ENCODE measurements at places on chromosomes 2 and 18.

- DNase-seq: no peak
Observed at GRCh38 chr2:112836695-112837117, at the start of gene IL1B. IL1B (minus strand) TSS chr2:112836779; CDS start chr2:112836229, 550 bp downstream.

GRCh38 chr2:74304332-74305148 is 38.7 kb downstream of the SLC4A5 start:
- no peak for DNase-seq

GRCh38 chr2:108363024-108363907 is 14.5 kb upstream of the SULT1C4 start:
- DNase-seq: no peak

GRCh38 chr2:204453730-204454167 is 91.5 kb upstream of the PARD3B start:
- DNase-seq: no peak

DNA sequence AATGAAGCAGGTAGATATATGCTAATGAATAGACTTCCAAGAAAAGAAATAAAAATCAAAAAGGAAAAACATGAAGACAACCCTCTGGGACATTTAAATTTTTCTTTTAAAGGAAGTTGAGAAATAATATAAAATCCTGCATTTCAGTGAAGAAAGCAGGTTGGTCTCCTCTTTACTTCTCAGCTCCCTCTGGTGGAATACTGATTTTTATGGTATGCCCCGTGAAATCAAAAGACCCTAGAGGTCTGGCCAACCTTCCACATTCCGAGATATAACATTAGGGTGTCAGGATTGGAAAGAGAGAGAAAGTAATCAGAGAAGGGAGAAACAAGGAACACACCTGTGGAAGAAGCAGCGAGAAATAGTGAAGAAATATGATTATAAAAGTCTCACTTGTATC is 72.7 kb downstream of the DNER start:
- no peak for DNase-seq

GRCh38 chr2:55875434-55876135 is 48.0 kb downstream of the EFEMP1 start:
- DNase-seq: no peak

DNA sequence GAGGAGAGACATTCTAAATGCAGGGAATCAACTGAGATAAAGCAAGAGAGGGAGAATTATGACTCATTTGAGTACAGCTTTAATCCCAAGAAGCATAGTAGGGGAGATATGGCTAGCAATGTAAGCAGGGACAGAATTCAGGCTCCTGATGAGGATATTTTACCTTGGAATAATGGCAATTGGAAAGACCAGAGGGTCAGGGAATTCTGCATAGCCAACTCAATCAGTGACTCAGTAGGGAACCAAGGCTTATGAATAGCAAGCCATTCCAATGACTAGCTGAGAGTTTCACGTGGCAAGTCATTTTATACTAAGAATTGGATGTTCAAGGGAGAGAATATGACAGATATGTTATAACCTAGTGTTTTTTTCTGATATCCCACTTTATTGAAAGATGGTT is 563.8 kb upstream of the NETO1 start:
- no peak for DNase-seq

GRCh38 chr2:133504566-133505505 is 63.4 kb downstream of the NCKAP5 start:
- no peak for DNase-seq

DNA sequence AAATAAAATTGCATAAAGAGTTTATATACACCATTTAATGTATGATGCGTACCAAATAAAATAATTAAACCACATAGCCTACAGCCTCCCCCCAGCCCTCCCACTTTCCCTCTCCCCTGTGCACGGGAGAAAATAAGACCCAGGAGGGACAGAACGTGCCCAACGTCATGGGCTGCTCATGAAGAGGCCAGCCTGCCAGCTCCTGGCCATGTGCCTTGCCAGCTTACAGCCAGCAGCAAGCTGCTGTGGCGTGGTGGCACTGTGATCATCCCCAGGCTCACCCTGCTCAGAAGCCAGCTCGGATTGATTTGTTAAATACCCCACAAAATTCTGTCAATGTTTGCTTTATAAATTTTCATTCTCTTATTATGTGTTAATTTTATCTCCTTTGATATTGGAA is 7.6 kb downstream of the GPR148 start:
- no peak for DNase-seq

DNA sequence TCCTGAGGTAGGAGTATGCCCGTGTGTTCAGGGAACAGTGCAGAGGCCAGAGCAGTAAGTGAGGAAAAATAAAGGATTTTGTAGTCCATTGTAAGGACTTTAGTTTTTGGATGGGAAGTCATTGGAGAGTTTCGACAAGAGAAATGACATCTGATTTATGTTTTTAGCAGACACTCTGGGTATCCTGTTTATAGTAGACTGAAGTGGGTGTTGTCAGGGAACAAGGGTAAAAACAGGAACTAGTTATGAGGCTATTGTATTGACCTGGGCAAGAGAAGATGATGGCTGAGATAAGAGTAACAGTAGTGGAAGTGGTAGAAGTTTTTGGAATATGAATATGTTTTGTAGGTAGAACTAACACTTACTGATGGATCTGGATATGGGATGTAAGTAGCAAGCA is 59.8 kb downstream of the GTF2A1L start:
- DNase-seq: no peak

- no peak for DNase-seq
Observed at GRCh38 chr2:10085668-10086059, 5.5 kb upstream of the CYS1 start.

DNA sequence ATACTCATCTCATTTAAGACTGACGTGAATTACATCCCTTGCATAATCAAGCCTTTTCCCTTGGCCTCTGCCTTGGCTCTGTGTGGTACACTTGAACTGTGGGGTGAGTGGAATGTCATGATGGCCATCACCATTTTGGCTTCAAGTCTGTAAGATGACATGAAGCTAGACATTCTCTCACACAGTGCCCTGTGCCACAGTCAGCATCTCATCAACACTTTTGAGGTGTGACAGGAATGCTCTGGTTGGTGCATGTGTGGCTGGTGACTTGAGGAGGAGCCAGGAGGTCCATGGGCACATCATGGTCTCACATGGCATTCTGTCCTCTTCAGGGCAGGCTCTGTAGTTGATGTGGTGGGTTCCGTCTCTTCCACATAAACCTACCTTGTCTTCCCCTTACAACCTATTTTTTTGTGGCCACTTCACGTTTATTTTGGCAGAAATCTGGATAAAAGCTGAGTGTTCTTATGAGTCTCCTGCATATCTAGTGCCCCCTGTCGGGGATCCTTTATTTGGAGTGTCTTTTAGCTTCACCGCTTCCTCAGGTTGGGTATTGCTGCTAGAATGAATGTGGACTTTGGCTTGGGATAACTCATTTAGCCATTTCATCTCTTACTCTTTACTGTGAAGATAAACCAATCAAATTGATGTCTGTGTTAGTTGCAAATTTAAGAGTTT is 28.1 kb downstream of the MAP4K4 start:
- no peak for DNase-seq

DNA sequence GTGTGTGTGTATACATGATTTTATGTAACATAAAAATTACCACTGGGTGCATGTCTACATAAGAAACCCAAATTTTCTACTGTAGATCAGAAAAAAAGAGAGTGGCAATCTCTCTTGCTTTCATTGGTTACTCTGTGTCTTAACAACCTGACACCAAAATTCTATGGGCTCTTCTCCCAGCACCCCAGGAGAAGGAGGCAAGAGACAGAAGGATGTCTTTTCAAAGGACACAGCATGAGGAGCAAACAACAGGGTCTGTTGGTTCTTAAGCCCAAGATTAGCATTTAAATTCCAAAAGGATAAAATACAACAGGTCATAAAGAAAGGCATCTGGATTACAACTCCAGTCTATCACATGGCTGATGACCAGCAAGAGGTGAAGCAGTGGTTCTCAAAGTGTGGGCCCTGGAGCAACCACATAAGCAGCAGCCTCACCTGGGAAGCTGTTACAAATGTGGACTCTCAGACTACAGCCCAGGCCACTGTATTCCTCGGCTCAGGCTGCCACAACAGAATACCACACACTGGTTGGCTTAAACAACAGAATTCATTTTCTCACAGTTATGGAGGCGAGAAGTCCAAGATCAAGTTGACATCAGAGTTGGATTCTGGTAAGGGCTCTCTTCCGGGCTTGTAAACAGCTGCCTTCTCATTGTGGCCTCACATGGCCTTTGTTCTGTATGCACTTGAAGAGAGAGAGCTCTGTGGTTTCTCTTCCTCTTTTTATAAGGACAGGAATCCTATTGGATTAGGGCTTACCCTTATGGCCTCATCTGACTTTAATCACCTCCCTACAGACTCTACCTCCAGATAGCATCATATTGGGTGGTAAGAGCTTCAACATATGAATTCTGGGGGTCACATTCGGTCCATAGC is 79.8 kb upstream of the RNF152 start:
- DNase-seq: no peak

DNA sequence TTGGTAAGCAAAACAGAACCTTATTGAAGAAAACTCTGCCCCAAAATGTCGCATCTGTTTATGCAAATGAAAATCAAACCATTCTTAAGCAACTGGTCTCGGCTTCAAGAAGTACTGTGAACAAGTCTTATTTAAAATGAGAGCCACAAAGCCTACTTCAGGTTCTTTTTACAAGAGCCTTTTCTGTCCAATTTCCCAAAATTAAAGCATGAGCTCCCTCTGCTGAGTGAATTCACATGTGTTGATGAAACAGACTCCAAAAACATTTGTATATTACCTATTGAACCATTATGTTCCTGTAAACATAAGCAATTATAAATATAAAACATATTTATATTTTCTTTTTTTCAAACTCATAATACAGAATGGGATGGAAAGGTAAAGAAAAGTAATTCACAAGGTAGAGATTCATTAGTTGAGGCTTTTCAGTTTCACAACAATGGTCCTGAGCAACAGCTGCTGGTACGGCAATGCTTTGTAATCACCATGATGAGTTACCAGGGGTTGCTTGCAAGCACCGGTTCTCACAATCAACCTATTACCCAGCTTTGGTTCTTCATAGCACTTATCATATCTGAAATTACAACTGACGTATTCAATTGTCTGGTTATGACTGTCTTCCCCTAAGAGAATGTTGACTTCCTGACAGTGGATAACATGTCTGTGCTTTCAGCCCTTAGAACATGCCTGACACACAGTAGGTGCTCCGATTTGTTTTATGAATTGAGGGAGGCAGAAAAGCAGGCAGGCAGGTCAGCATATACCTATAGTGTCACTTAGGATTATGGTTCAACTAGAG is 108.4 kb upstream of the BZW1 start:
- no peak for DNase-seq

DNA sequence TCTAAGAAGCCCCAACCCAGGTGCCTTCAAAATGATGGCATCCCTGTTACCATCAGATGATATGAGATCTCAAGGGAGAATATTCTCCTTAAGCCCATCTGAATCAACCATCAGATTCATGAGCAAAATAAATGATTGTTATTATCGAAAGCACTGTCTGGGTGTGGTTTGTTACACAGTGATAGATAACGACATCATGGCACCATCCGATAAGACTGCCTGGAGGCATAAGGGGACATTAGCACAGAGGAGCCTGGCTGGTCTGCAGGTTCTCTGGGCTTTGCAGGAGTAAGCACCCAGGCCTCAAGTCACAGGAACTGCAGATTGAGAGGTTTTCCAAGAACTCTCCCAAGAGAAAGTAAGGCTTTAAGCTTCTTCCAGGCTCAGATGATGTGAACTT is 15.6 kb downstream of the BMP10 start:
- no peak for DNase-seq

DNA sequence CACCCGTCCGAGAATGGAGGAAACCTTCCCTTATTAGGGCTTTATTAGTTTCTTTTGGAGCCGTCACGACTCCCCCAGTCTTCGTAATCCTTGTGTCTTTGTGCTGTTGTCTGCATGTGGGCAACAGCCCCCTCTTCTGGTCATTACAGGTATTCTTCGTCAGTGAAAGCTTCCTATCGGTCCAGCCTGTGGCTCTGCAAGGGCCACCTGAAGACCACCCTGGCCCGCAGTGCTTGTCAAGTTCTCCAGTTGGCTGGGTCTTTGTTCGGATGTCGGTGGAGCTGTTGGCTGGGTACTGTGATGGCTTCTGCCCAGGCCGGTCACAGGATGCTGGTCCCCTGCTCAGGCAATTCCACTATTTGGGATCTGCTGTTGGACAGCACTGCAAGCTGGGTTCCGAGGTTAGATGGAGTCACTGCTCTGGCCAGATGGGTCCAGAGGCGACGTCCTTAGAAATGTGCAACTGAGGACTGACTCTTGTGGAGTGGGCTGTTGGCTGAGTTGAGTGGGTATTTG is 19.2 kb downstream of the E2F6 start:
- peak; percentile 36 for DNase-seq

GRCh38 chr18:4284528-4284927 is 170.6 kb downstream of the DLGAP1 start:
- DNase-seq: no peak

- DNase-seq: no peak
Observed at GRCh38 chr18:11669271-11669947, 19.7 kb upstream of the GNAL start.

DNA sequence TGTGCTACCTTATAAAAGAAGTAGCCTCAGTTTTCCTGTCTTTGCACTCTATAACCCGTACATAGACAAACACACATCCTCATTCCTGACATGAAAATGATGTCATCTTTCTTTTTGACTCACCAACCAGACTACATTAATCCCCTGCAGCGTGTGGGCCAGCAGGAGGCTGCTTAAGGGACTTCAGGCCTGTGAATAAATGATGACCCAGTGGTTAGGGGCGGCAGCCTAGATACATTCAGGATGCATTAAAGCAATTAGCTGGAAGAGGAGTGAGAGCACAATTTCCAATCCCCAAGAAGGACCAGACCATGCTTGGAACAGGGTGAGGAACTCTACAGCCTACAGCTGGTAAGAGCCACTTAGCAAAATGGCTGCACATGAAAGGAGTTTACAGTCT is 57.3 kb upstream of the KLF7 start:
- DNase-seq: no peak

DNA sequence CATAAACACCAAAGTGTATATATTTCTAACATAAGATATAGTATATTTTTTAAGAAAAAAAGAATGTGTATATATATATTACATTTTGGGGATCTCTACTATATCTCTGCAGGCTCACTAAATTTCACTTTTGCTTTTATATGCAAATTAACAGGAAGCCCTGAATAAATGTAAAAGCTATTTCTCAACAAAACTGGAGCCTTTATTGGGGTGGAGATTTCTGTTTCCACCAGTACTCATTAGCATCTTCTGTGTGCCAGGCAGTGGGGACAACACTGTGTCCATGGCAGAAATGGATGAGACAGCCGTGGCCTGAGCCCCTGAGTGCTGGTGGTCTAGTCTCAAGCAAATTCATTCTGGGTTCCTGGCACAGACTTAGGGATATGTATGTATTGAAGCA is 41.3 kb downstream of the C18orf63 start:
- DNase-seq: no peak

- no peak for DNase-seq
Observed at GRCh38 chr2:176553685-176554100, 284.5 kb downstream of the MTX2 start.
